ENCODE measurements at places on chromosomes 6 and 20. TPM values are rescaled to one million over a fixed set of nuclear protein-coding genes. Genes with fewer than 3 reads are reported as not detected.

WFDC10B gene
- total RNA-seq = not detected

DNA sequence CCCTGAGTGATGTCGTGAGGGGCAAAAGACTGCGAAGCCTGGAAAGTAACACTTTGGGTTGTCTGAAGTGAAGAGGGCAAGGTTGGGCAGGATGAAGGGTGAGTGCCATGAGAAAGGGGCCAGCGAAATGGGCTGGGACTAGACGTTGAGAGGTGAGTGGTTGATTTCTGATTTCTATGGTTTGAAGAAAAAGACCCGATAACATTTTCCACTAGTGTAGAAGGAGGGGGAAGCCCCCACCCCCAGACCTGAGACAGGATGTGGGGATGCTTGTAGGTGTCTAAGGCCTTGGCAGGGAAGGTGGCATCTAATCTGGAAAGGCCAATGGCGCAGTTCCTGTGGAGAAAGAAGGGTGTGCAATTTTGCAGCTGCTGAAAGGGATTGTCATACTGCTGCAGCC, 25.3 kb upstream of the KIF3B start:
- peak; percentile 38 for DNase-seq

DNA sequence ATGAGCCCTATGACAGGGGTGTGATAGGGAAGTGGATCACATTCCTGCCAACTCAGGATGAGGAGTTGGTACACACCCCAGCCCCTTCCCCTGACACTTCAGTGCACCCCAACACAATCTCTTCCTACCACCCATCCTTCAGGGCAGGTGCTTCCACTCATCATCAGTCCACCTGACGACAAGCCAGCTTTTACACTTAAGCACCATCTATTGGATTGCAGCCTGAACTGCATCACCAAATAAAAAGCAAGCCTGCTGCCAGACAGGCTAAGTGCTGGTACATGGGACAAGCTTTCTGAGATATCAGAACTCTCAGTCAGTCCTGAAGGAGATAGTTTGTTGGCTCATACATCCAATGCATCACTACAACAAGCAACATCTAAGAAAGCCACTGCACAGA, 69.0 kb upstream of the TMEM200A start:
- no peak for DNase-seq

DNA sequence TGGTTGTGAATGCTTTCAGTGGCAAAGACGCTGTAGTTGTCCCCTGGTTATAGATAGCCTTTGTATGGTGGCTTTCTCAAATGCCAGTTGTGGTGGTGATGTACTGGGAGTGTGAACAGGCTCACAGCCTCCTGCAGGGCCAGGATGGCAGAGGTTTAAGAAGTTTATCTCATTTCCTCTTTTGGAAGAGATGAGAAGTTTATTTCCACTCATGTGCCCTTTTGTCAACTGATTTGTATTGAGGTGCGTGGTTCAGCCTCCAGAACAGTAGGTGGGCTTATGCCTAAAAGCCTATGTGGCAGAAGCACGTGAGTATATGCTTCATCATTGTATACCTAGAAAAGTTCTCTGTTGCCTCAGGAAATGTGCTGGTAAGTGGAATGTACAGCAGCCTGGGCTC, 13.7 kb upstream of the ZFP57 start:
- DNase-seq = no peak

- DNase-seq = no peak
Measured at GRCh38 chr6:148967011-148967520, 220.2 kb downstream of the UST start.

DNA sequence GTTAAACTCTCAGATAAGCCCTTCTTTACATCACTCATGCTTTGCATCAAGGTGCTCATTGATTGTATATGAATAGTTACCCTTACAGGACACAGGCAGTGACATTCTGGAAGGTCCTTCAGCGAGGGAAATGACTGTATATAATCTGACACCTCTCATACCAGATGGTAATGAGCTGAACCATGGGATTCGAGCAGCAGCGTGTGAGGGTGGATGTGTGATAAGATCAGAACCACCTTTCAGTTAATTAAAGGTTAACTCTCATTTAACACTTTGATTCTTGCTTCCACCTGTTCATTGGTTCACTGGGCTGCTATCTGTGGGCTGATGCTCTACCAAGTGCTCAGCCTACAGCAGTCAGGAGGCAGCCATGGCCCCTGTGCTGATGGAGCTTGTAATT, 24.2 kb downstream of the NEDD9 start:
- DNase-seq = no peak
